Psoas muscle (tissue), 8 donors: ENCODE measurements at places on chromosomes 2 and 18. TPM values are rescaled to one million over a fixed set of nuclear protein-coding genes. Genes with fewer than 3 reads are reported as not detected.

Gene NEB
- polyA plus RNA-seq: 796 TPM

DNA sequence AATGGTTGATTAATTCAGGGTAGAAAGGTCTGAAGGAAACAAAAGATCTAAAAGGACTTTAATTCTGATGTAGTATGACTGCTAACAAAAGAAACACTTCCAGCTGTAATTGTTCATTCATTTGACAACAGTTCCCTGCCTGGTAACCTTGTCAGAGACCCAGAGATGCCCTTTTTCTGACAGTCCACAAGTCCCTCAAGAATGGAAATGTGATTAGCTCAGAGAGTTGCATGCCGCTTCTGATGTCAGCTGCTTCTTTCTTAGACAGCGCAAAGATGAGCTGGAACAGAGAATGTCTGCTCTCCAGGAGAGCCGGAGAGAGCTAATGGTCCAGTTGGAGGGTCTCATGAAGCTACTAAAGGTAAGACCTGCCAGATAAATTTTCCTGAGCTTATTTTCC, 153.6 kb downstream of the DTNA start:
- no peak for DNase-seq

GRCh38 chr18:63236406-63236805, 83.2 kb downstream of the BCL2 start:
- DNase-seq: peak; percentile 51

DNA sequence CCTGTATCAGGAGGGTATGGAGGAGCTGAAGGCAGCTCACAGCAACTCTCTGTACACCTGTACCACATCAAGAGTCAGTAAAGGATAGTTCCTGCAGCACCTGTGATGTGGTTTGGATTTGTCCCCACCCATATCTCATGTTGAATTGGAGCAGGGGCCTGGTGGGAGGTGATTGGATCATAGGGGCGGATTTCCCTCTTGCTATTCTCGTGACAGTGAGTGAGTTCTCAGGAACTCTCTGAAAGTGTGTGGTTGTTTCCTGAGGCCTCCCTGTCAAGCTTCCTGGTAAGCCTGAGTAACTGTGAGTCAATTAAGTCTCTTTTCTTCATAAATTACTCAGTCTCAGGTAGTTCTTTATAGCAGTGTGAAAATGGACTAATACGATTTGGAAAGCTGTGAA, 28.9 kb downstream of the OSBPL1A start:
- no peak for DNase-seq

GRCh38 chr18:48937869-48938750, 12.7 kb downstream of the SMAD7 start:
- DNase-seq: no peak

- DNase-seq: no peak
These were observed 434.5 kb upstream of the GYPC start for GRCh38 chr2:126221506-126221905.

Gene RTTN
- polyA plus RNA-seq: 1.6 TPM

GRCh38 chr2:137231628-137232027, 466.3 kb downstream of the THSD7B start:
- no peak for DNase-seq

Gene KANSL1L
- polyA plus RNA-seq: 14.9 TPM

DNA sequence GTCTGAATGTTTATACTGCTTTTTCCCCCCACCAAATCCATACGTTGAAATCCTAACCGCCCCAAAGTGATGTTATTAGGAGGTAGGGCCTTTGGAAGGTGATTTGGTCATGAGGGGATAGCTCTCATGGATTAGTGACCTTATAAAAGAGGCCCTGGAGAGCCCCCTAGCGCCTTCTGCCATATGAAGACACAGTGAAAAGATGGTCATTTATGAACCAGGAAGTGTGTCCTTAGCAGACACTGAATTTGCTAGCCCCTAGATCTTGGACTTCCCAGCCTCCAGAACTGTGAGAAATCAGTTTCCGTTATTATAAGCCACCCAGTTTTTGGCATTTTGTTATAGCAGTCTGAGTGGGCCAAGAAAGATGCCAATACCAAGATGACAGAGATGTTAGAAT, 7.2 kb upstream of the TSN start:
- DNase-seq: no peak

Gene CLEC4F
- 0.21 TPM for polyA plus RNA-seq

GRCh38 chr2:63018439-63018838, 32.2 kb upstream of the OTX1 start:
- DNase-seq: no peak

Gene FBLN7
- polyA plus RNA-seq: 0.23 TPM

Gene PTRHD1
- polyA plus RNA-seq: 28.8 TPM

GRCh38 chr18:68733707-68734106, 18.8 kb upstream of the TMX3 start:
- DNase-seq: no peak

GRCh38 chr2:201793631-201794030, 12.7 kb upstream of the CDK15 start:
- no peak for DNase-seq

GRCh38 chr2:215626812-215627281, 191.0 kb upstream of the FN1 start:
- no peak for DNase-seq

GRCh38 chr2:190698895-190699294, 50.0 kb downstream of the NAB1 start:
- no peak for DNase-seq

Gene RPRM
- not detected for polyA plus RNA-seq

Gene TTLL4
- 14.0 TPM for polyA plus RNA-seq
